AG04449 (cell line): ENCODE measurements at places on chromosomes 13 and 19.

GRCh38 chr13:113770441-113770840, 11.4 kb downstream of the TMEM255B start:
- no peak for DNase-seq

GRCh38 chr13:84917252-84917878, 881.9 kb downstream of the SLITRK6 start:
- DNase-seq: no peak

GRCh38 chr19:19067276-19068072, 3.7 kb downstream of the SLC25A42 start:
- no peak for DNase-seq

GRCh38 chr19:48966541-48967345, 1.6 kb downstream of the FTL start:
- DNase-seq: no peak

DNA sequence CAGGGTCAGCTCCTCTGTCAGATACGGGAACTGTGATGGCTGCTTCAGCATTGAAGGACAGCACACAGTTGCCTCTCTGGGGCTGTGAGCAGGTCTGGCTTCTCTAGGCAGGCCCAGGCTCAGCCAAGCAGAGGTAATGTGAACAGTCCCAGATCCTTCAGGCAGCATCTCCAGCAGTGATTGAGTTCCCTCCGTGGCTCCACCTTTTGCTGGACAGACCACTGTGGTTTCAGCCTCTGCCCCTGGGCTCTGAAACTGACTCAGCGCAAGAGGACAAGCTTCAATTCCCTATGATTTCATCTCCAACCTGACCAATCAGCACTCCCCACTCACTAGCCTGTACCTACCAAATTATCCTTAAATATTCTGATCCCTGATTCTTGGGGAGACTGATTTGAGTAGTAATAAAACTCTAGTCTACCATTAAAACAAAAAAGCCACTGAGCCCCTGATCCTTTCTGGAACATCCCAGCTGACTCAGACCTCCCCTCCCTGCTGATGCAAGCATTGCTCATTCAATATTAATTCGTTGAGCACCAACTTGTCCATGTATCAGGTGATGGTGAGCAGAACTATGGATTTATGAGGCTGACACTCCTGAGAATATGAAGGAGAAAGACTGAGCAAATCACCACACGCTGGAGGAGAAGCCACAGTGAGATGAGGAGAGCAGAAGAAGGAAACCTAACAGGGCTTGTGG, 16.7 kb downstream of the GSX1 start:
- no peak for DNase-seq
